ENCODE measurements at places on chromosomes 16 and 17.

- DNase-seq, result no peak
Observed at GRCh38 chr17:59423137-59423724, 91.8 kb downstream of the YPEL2 start.

GRCh38 chr16:49788986-49789385 lies 66.9 kb downstream of the ZNF423 start:
- DNase-seq, result no peak

GRCh38 chr17:55304171-55304859 lies 39.6 kb downstream of the HLF start:
- no peak for DNase-seq

GRCh38 chr17:82314727-82315605 lies 2.4 kb downstream of the CD7 start:
- no peak for DNase-seq

- no peak for DNase-seq
Observed at GRCh38 chr16:23330161-23330560, 28.1 kb downstream of the SCNN1B start.

- DNase-seq, result no peak
Observed at GRCh38 chr17:76658242-76658662, 14.7 kb upstream of the ST6GALNAC1 start.

GRCh38 chr16:30383521-30383920 lies 1.2 kb upstream of the SEPTIN1 start:
- no peak for DNase-seq

DNA sequence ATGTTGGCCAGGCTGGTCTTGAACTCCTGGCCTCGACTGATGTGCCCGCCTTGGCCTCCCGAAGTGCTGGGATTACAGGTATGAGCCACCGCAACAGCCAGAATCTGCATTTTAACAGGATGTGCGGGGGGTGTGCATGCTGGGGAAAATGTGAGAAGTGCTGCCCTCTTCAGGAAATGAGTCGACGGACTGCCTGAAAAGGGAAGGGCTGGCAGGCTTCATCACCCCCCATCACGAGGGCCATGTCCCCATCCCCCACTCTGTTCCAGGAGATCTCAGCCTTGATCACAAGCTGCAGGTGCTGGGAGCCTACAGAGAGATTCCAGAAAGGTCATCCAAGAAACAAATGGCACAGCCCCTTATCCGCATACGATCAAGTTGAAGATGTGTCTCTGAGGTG lies 195.3 kb upstream of the RPL38 start:
- DNase-seq, result peak; percentile 42

GRCh38 chr17:70804161-70804560 lies 634.8 kb downstream of the KCNJ2 start:
- no peak for DNase-seq

- no peak for DNase-seq
Observed at GRCh38 chr16:89084411-89084810, 9.2 kb upstream of the ACSF3 start.

DNA sequence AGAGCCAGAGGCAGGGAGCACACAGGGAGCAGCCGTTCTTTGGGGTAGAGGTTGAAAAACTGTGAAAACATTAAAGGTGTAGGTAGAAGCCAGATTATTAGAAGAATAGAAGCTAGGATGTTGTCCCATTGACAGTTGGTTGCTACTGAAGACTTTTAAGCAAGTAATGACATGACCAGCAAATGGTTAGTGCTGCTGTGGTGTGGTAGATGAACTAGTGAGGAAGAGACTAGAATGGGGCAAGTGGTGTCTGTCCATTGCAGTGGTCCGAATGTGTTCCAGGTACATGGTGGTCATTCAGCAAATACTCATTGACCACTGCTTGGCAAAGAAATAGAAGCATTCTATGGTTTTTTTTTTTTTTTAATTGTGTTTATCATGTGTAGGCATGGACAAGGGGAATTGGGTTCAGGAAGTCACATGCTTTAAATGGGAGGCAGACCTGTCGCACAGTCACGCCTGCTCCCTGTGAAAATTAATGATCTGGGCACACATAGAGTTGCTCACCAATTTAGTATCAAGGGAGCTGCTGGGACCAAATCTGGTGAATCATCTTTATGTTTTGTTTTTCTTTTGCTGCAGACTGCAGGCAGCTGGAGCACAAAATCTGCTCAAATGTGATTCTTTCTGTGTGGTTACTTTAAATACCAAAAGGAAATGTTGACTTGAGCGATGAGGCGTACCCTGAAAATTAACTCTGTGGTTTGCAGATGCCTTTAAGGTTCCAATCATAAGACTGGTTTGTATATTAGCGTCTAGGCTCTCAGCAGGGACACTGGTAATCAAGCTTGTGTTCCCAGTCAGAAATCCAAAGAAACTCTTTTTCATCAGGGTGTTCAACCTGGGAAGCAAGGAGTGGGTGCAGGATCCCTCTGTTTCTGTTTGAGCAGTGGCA lies 30.7 kb downstream of the YPEL2 start:
- DNase-seq, result peak; percentile 81

DNA sequence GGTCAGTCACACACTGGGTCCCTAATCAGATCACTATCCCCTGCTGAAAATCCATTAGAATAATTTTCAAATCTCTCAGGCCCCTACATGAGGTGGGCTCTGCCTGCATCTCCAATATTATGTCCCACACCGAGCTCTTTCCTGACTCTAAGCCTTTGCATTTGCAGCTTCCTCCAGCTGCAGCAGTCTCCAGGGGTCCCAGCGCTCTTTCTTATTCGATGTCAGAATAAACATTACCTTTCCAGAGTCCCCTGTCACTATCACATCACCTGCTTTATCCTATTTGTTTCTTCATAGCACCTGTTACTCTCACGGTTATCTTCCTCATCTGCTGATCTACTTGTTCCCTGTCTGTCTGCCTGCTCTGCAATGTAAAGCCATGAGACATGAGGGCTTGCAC lies 57.3 kb upstream of the MON1B start:
- no peak for DNase-seq

DNA sequence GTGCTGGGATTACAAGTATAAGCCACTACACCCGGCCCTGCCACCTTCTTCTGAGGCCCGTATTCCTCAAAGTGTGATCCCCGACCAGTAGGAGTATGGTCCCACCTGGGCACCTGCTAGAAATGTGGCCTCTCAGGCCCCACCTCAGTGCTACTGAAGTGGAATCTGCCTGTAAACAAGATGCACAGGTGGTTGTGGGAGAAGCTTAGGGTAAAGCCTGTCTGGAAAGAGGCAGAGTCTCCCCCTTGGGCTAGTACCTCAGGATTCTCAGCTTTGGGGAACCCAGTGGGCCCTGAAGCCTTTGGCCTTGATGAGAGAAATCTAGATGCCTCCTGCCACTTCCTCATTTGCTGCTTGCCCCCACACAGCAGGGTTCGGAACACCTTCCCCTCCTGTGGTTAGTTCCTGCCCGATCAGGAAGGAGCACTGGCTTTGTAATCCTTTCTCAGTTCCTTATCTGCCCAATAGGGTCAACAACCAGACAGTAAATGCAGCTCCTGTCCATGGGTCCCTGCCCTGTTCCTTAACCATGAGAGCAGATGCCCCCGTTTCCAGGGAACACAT lies 25.2 kb downstream of the TK2 start:
- peak; percentile 79 for DNase-seq

- DNase-seq, result no peak
Observed at GRCh38 chr16:23784811-23785447, 30.1 kb downstream of the CHP2 start.

- DNase-seq, result no peak
Observed at GRCh38 chr17:7354262-7354843, 603 bp upstream of the TMEM95 start.

DNA sequence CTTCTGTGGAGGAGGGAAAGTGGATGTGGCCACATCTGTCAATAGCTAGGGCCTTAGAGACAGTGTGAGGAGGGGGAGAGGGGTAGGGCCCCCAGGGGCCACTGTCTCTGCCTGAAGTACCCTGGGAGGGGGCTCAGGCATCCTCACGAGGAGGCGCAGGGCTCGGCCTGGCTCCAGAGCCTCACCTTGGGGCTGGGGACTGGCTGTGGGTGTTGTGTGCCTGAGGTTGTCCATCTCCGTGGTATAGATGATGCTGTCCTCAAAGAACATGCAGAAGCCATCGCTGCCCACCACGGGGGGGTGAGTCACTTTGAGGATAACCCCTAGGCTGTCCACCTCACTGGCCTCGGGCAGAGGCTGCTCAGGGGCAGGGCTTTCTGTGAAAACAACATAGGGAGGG lies 12.1 kb downstream of the PLEKHG4 start:
- DNase-seq, result no peak

- DNase-seq, result no peak
Observed at GRCh38 chr17:39629898-39630297, 3.1 kb downstream of the PPP1R1B start.

DNA sequence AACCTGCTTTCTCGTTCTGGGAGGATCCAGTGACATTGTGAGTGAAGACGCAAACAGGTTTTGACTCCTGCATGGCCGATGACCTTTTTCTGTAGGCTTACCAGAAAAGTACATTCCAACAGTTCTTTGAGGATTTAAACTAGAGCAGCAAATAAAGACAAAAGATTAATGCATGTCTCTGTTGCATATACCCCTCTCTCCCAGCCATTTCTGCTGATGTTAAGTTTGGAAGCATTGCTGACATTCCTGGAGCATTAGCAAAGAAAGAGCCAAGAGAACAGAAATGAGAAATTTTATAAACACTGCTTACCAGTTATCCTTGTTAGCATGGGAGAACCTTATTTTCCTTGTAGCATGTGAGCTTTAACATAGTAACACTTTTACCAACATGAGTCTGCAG lies 49.3 kb downstream of the SIAH1 start:
- no peak for DNase-seq

- no peak for DNase-seq
Observed at GRCh38 chr16:88896238-88897070, 30.0 kb upstream of the PABPN1L start.

DNA sequence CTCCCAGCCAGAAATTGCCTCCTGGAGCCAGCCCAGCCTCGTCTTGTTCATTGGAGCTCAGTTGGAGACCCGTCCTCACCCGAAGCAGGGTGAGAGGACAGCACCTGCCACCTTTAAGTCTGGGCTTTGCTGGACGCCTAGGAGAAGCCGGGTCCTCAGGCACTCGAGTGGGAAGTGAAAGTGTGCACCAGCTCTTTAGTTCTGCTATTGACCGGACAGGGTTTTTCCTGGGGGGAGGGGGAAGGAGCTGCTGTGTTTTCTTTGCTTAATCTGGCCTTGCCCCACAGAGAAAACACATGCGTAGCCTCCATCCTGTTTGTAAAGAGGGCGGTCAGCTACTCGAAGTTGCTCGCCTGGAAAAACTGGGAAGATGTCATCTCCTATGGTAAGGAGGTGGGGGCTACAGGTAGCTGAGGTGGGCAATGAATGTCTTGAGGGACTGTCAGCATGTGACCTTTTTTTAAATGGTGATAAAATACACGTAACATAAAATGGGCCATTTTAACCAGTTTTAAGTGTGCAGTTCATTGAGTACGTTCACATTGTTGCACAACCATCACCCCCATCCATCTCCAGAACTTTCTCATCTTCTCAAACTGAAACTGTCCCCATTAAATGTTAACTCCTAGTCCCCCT lies 34.4 kb downstream of the CMIP start:
- DNase-seq, result peak; percentile 87

- DNase-seq, result peak; percentile 64
Observed at GRCh38 chr16:85798901-85799496, 345 bp downstream of the EMC8 start.

Measured in NAMALWA (cell line).